Naive thymus-derived CD4-positive, alpha-beta T cell (primary cell): ENCODE measurements at places on chromosomes 7 and 10. TPM values are rescaled to one million over a fixed set of nuclear protein-coding genes. Genes with fewer than 3 reads are reported as not detected.

CRHR2 gene
- total RNA-seq: not detected in 2 replicates

GFRA1 gene
- total RNA-seq: not detected in 2 replicates

SAMD9L gene
- 16.9 TPM for total RNA-seq

GRCh38 chr10:12237265-12238220 is 41.6 kb downstream of the CDC123 start:
- DNase-seq: no peak
- H3K4me1 ChIP-seq: no peaks in the 10 kb centered on the region
- peaks cover 19% of the 10 kb centered on the region for H3K36me3 ChIP-seq
- H3K27ac ChIP-seq: no peak overlapping the region
- H3K4me3 ChIP-seq: no peak overlapping the region
- H3K27me3 ChIP-seq: no peaks in the 10 kb centered on the region

- H3K36me3 ChIP-seq: no peaks in the 10 kb centered on the region
- no peak overlapping the region for H3K4me3 ChIP-seq
- no peak overlapping the region for H3K27ac ChIP-seq
- H3K4me1 ChIP-seq: peaks cover 18% of the 10 kb centered on the region
Measured at GRCh38 chr7:37285706-37286453, 162.8 kb downstream of the ELMO1 start.

DNA sequence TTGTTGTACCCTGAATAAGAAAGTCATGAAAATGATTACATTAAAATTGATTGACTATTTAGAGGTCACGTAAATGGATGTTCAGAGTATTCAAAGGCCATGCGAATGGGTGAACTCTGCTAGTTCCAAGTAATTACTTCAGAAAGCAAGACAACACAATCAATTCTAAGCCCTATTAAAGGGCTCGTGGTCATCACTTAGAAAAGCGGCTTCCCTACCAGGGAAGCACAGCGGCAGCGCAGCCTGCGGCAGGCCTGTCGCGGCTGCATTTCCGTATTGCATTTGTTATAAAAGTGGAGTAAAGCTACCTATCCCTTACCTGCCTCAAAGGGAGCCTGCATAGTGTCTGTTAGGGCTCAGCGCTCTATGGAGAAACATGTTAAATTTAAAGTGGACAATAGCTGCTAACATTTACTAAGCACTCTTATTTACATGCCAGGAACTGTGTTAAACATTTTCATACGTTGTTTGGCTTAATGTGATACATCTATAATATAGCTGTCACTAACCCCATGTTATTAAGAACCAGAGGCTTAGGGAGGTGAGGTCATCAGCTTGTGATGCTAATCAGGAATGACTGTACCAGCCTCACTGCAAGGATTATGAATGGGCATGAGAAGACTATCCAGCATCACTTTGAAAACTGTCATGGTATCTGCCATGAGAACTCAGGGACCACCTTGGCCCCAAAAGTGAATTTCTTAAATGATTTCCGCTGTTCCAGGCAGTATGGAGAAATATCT is 187.5 kb downstream of the CELF2 start:
- no peaks in the 10 kb centered on the region for H3K27me3 ChIP-seq
- no peak overlapping the region for H3K4me3 ChIP-seq
- H3K27ac ChIP-seq: no peak overlapping the region
- no peak for DNase-seq
- H3K36me3 ChIP-seq: peaks cover 24% of the 10 kb centered on the region

ESYT2 gene
- total RNA-seq: 113 TPM

HABP2 gene
- total RNA-seq: not detected

ABCB1 gene
- total RNA-seq: 9.0 TPM

GRCh38 chr7:117230276-117231046 is 92.4 kb downstream of the WNT2 start:
- H3K27ac ChIP-seq: no peak overlapping the region
- H3K4me3 ChIP-seq: no peak overlapping the region
- no peaks in the 10 kb centered on the region for H3K36me3 ChIP-seq

DNA sequence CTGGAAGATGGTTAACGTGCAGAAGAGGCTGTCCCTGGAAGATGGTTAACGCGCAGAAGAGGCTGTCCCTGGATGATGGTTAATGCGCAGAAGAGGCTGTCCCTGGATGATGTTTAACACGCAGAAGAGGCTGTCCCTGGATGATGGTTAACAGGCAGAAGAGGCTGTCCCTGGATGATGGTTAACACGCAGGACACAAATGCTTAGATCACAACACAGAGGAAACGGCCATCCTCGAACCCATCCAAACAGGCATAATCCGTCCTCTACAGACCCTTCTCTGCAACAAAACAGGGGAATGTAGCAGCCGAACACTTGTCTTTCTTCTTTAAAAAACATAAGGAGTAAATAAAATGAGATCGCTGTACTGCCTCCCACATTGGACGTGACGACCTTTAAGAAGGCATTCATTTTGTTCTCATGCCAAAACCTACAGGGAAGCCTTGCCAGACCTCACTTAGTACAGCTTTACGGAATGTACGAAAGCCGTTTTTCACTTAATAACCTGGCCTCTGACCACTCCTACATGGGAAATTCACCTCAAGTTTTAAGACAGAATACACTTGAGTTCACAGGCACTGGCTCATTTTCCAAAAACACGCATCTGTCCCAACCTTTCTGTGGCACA is 245.2 kb downstream of the ZMYND11 start:
- H3K27me3 ChIP-seq: no peaks in the 10 kb centered on the region
- no peaks in the 10 kb centered on the region for H3K36me3 ChIP-seq
- DNase-seq: no peak
- no peak overlapping the region for H3K27ac ChIP-seq
- no peak overlapping the region for H3K4me3 ChIP-seq

- peaks cover 13% of the 10 kb centered on the region for H3K4me1 ChIP-seq
- no peak overlapping the region for H3K27ac ChIP-seq
- H3K27me3 ChIP-seq: no peaks in the 10 kb centered on the region
- no peak for DNase-seq
- peaks cover 4% of the 10 kb centered on the region for H3K36me3 ChIP-seq
Measured at GRCh38 chr10:119135513-119135881, 30.0 kb downstream of the SFXN4 start.

DNA sequence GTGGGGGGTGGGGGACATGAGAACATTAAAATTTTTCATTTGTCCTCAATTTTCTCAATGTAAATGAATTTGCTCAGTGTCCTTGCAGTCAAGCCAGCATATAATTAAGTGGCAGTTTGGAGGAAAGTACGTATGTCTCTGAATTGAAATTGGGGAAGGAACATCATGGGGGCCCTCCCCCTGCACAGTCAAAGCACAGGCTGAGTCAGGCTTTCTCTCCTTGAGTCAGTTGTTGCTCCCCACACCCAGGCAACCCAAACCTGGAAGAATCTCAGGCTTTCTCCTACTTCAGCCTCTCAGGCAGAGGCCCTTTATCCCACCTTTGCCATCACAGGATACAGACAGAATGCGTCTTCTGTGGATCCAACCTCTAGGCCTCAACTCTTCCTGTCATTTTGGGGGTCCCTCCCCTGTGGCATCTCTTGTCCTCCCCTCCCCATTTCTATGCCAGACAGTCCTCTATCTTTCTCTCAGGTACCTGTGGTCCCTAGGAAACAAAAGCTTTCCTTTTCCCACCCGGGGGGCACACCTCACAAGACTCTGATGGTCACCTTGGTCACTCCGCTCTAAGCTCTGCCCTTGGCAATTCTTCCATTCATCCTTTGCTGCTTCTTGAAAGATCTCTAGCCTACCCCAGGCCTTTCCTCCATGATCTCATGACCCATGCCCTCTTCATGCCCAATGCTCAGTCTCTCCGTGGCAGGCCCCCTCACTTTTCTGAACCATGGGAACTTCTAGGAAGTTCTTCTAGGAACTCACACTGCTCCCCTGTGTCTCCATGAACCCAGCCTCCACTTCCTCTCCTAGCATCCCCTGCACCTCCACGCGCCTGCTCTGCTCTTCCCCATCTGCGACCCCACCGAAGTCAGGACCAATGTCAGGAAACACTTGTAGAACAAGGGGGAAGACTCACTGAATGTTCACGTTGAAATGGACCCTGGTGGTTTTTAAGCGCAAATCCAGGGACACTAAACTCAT is 40.4 kb downstream of the CREB3L2 start:
- H3K36me3 ChIP-seq: no peaks in the 10 kb centered on the region
- H3K4me3 ChIP-seq: no peak overlapping the region

LRIT2 gene
- total RNA-seq: not detected

- DNase-seq: no peak
- no peak overlapping the region for H3K4me3 ChIP-seq
- peaks cover 27% of the 10 kb centered on the region for H3K4me1 ChIP-seq
- no peaks in the 10 kb centered on the region for H3K27me3 ChIP-seq
- peak overlapping the region; percentile 68 for H3K27ac ChIP-seq
- H3K36me3 ChIP-seq: no peaks in the 10 kb centered on the region
Measured at GRCh38 chr10:29703271-29703670, 68.5 kb upstream of the SVIL start.

GRCh38 chr10:42645103-42645502 is 6.7 kb upstream of the ZNF33B start:
- H3K4me3 ChIP-seq: no peak overlapping the region
- no peak overlapping the region for H3K27ac ChIP-seq
- no peak for DNase-seq
- no peaks in the 10 kb centered on the region for H3K27me3 ChIP-seq
- H3K36me3 ChIP-seq: no peaks in the 10 kb centered on the region

DNA sequence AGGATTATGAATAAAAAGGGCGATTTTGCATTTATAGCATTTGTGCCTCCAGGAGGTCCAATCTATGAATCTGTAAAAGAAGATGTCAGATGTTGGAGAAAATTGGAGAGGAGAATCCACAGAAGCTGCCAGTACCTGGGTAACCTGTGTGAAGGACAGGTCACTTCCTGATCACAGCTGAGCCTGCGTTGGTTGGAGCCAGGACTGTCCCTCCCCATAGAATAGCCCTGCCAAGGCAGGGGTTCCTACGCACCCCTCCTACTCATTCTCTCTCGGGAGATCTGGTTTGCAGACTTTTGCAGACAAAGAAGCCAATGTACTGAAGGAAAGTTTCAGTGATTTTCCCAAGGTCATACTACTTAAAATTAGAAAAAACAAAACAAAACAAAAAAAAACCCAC is 10.3 kb upstream of the C10orf120 start:
- no peak for DNase-seq
- H3K36me3 ChIP-seq: no peaks in the 10 kb centered on the region
- no peak overlapping the region for H3K27ac ChIP-seq
- H3K4me1 ChIP-seq: peaks cover 5% of the 10 kb centered on the region
- H3K27me3 ChIP-seq: no peaks in the 10 kb centered on the region

- no peak for DNase-seq
- H3K4me1 ChIP-seq: no peaks in the 10 kb centered on the region
- no peak overlapping the region for H3K4me3 ChIP-seq
Measured at GRCh38 chr10:28928484-28928883, 251.2 kb downstream of the BAMBI start.

SHH gene
- not detected for total RNA-seq

ECHDC3 gene
- total RNA-seq: 0.74 TPM

PHTF2 gene
- 22.4 TPM for total RNA-seq

DNA sequence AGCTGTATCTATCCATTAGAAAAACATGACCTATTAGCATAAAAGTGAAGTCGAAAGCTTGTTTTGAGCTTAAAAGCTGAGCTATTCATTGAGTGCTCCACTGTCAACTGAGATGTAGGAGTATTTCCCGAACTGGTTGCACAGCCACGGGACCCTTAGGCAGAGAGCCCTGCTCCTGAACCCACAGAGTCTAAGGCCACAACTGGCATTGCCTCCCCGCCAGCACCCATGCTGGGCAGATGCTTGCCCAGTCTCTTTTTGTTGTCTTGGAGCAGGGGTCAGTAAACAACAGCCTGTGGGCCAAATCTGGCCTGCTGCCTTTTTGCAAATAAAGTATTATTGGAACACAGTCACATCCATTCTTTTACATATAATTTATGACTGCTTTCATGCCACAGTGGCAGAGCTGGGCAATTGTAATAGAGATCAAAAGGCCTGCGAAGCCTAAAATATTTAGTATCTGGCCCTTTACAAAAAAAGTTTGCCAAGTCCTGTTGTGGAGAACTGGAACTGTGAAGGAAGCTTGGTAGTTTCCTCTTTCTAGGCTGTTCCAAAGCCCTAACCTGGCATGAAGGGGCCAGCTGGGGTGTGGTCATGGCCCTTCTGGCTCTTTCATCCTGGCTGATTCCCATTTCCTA is 58.4 kb upstream of the WAPL start:
- H3K27ac ChIP-seq: no peak overlapping the region
- H3K4me3 ChIP-seq: no peak overlapping the region
- H3K27me3 ChIP-seq: no peaks in the 10 kb centered on the region
- no peaks in the 10 kb centered on the region for H3K36me3 ChIP-seq
- H3K4me1 ChIP-seq: no peaks in the 10 kb centered on the region
- no peak for DNase-seq

GRCh38 chr10:4514445-4515108 is 311.4 kb upstream of the AKR1E2 start:
- H3K27ac ChIP-seq: no peak overlapping the region
- no peak overlapping the region for H3K4me3 ChIP-seq
- H3K36me3 ChIP-seq: no peaks in the 10 kb centered on the region
- DNase-seq: no peak

DNA sequence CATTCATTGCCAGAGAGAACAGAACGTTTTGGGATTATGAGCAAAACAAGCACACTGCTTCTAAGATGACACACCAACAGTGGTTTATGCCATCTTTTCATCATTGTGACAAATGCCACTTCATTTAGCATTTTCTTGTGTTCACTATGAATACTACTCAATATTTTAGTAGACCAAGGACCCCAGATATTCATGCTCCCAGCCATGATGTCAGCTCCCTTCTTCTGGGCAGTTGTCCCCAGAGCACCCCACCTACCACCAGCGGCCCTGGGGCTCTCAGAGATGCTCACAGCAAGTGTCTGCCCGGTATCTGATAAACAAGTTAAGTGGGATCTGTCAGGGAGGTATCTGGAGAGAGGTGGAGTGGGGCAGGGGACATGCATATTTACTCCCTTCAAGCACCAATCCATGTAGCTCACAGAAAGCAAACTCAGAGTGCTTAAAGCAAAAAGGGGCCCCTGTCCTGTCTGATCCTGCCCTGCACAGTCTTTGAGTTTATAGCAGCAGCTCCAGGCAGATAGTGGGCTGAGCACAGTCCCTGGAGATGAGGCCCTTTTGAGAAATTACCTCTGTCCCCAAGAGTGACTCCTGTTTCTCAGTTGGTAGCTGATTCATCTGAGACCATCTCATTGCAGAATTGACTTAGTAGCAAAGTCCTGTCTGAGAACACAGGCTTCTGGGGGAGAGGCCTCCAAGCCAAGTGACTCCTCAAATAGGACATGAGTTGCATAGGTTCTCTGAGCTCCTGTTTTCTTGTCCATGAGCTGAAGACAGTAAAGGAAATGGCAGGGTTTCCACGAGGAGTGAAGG is 281.8 kb upstream of the KLF6 start:
- no peaks in the 10 kb centered on the region for H3K36me3 ChIP-seq
- H3K27ac ChIP-seq: no peak overlapping the region
- no peaks in the 10 kb centered on the region for H3K4me1 ChIP-seq
- no peak overlapping the region for H3K4me3 ChIP-seq
- H3K27me3 ChIP-seq: no peaks in the 10 kb centered on the region

- no peaks in the 10 kb centered on the region for H3K36me3 ChIP-seq
- H3K27ac ChIP-seq: no peak overlapping the region
- DNase-seq: no peak
- H3K4me1 ChIP-seq: peaks cover 4% of the 10 kb centered on the region
Measured at GRCh38 chr7:5492020-5492635, 68.5 kb upstream of the TNRC18 start.

- peaks cover 53% of the 10 kb centered on the region for H3K36me3 ChIP-seq
- H3K27ac ChIP-seq: no peak overlapping the region
- no peaks in the 10 kb centered on the region for H3K4me1 ChIP-seq
Measured at GRCh38 chr7:44652535-44652934, 46.1 kb downstream of the OGDH start.
